IMR-90 (cell line): ENCODE measurements at places on chromosomes 7 and 10.

DNA sequence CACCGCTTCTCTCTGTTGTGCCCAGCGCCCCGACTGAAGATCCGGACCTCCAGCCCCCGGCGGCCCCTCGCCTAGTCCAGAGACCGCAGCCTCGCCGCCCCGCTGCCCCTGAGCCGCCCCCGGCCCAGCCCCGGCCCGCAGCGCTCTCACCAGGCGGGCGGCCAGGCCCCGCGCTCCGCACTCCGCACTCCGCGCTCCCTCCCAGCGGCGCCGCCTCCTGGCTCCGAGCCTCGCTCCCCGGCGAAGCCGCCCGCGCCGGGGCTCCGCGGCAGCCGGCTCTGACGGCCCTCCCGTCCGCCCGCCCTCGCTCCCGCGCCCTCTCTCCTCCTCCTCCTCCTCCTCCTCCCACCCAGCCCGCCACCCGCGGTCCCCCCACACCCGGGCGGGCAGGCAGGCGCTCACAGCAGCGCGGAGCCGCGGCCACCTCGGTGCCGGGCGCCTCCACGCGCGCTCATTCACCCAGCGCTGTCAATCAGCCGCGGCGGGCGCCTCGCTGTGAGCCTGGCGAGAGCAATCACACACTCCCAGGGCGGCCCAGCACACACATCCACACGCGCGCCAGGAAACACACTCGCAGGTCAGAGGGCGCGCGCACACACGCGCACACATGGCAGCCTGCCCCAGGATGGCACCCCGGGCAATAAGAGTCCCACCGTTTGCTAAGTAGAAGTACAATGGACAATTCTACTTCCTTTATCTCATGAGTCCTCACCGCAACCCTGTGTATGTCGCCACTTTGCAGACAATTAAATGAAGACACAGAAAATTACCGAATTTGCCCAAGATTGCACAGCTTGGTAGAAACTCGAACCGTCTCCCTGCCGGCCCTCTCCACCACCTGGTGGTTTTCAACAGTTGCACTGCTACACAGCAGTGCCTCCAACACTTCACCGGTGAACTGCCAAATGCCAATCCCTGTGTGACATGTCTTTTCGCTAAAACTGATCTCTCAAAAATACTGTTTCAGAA is at the start of gene PRRT4:
Gene PRRT4 (minus strand): TSS at position 280 of the 969 bp plus-strand sequence.
- no peak for DNase-seq

DNA sequence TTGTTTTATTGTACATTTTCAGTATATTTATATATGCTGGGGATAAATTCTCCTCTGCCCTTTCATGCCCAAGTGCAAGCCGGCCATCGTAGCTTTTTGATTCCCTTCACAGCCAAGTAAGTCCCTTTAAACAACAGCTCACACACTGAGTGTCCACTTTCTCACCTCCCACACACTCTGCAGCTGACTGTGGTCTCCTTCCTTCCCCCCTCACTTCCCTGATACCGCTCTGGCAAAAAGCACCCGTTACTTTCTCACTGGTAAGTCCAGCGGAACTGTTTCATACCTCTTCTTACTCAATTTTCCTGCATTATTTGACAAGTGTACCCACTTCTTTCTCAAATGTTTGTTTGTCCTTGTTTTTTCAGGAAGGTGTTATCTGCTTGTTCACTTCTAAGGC is 35.2 kb downstream of the MGAM start:
- no peak for DNase-seq

GRCh38 chr7:99028261-99028973 is 115.5 kb downstream of the SMURF1 start:
- DNase-seq, result no peak

DNA sequence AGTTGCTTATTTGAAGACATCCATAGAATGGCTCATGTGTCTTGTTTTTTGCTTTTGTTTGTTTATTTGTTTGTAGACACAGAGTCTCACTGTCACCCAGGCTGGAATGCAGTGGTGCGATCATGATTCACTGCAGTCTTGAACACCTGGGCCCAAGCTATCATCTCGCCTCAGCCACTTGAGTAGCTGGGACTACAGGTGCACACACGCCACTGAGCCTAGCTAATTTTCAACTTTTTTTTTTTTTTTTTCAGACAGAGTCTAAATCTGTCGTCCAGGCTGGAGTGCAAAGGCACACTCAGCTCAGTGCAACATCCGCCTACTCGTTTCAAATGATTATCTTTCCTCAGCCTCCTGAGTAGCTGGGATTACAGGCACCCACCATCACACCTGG is 83.3 kb upstream of the KLF6 start:
- no peak for DNase-seq

GRCh38 chr10:123970207-123970926 is 78.8 kb upstream of the CPXM2 start:
- no peak for DNase-seq

- no peak for DNase-seq
These were observed 118.3 kb downstream of the ARID5B start for GRCh38 chr10:62019685-62020359.

GRCh38 chr7:47254081-47254977 is 327.6 kb downstream of the TNS3 start:
- peak; percentile 35 for DNase-seq

DNA sequence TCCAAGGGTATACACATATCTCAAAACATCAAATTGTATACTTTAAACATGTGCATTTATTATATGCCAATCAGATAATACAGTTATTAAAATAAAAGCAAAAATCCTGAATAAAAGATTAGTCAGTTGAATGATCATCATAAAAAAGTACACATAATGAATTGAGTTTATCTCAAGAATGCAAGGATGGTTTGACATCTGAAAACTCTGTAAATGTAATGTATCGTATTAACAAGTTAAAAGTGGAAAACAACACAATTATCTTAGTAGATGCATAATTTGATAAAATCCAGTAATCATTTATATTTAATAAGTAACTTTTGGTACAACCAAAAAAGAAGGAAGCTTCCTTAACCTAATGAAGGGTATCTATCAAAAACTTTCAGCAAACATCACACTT is 86.6 kb downstream of the COL28A1 start:
- no peak for DNase-seq

GRCh38 chr10:33047655-33048054 is 89.6 kb upstream of the ITGB1 start:
- peak; percentile 28 for DNase-seq

GRCh38 chr10:112367516-112367915 is 6.4 kb upstream of the ACSL5 start:
- DNase-seq, result no peak

DNA sequence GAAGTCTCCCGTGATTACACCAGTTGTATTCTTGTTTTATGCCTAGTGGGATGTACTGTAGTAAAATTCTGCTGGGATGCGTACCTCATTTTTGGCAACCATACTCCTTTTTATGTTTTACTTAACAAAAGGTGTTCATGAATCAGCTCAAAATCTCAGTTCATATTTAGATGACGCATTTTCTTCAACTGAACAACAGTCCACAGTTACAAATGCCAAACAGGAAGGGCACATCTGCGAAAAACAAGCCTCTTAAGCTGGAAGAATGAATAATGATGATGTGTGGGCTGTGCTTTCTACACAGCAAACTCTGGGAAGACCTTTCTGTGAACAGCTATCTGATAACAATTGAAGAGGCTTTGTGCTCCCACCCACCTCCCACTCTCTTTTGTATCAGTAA is 68.4 kb upstream of the NRBF2 start:
- no peak for DNase-seq

GRCh38 chr10:122854648-122855047 is 9.0 kb upstream of the CUZD1 start:
- DNase-seq, result peak; percentile 92

DNA sequence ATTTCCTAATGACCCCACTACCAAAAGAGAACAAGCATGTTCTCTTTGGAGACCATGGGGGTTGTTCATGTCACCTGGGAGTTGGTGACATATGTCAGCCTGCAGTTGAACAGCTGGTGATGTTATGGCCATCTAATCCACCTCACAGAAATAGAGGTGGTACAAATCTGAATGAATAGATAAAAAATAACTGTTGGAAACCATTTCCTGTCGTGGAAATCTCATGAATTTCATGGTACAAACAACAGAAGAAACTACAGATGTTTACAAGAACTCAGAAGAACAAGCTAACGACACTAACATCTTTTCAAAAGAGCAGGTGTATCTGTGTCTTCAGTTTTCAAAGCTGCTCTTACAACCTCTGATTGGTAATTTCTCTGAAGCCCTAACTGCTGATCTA is 81.3 kb downstream of the RAPGEF5 start:
- DNase-seq, result no peak

- no peak for DNase-seq
These were observed 60.8 kb upstream of the SMNDC1 start for GRCh38 chr10:110365356-110366143.

DNA sequence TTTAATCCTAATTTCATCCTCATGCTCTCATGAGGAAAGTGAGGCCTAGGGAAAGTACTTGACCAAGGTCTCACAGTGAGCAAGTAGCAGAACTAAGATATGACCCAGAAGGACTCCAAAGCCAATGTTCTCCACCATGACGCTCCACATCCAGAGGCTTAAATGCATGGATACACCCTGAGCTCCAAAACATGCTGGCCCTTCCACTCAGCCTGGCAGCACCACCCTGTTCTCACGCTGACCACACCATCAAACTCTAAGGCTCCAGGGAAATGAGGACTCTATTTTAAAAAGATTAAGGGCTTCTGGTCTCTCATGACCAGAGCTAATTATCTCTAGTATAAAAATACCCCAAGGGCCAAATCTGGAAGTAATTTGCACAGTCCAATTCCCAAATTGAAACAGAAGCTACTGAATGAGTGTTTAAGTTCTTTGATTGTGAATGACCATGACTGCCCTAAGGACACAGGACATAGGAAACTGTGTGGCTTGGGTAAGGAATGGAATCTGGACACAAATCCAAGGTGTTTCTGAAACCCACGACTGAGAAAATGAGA is 71.1 kb upstream of the ABLIM1 start:
- no peak for DNase-seq

DNA sequence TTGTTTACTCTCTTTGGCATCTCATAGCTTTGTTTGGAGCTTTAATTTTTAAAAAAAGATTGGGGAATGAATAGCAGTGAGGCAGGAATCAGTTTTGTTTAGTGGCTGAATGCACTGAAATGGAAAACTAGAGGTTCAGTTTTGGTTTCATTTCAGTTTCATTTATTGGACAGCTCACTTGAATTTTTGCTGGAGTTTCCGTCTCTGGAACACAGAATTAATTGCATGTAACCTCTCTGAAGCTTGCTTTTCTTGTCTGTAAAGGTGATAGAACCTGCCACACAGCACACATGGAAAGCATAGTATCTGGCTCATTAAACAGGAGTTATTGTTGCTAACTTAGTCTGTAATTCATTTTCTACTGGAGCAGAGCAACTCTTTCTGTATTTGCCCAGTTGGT is 7.1 kb downstream of the GRM8 start:
- DNase-seq, result no peak

GRCh38 chr7:43727494-43727893 is 1.8 kb downstream of the COA1 start:
- DNase-seq, result no peak

DNA sequence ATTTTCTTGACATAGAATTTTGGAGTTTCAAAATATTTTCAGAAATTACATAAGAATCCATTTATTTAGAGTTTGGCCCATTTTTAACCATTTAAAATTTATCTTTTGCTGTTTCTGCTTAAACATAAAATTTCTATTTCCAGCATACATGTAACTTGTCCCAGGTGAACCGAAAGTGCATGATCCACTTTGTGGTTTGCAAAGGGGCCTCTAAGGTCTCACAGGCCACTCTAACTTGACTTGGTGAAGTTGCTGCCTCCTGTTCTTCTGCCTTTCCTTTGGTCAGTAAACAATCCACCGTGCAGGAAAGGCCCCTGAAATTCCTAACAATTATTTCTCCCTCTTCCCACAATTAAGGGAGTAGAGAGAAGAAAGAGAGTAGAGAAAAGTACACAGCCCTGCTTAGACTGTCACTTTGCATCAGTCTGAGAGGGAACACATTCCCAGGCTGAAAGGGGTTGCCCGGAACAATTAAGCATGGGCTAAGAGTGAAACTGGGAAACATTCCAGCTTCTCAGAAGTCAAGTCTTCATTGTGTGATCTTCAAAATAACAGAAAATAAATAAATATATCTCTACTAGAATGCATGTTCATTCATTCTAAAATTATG is 79.5 kb upstream of the SEMA3A start:
- peak; percentile 10 for DNase-seq

DNA sequence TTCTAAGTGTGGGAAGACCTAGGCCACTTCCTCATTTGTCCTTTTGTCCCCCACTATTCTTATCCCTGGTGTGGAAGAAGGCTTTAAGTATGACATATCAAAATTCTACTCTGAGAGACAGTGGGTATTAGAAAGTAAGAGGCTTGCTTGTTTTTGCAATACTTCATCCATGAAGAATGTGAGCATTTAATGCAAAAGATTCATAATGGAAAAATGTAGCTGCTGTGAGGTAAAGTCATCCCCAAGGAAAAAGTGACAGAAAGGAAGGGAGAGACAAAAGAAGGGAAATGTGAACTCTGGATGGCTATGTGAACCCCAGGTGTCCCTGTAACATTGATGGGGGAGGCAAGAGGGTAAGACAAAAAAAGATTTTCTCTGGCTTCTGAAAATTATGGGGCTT is 607.5 kb downstream of the SORCS1 start:
- DNase-seq, result peak; percentile 64

DNA sequence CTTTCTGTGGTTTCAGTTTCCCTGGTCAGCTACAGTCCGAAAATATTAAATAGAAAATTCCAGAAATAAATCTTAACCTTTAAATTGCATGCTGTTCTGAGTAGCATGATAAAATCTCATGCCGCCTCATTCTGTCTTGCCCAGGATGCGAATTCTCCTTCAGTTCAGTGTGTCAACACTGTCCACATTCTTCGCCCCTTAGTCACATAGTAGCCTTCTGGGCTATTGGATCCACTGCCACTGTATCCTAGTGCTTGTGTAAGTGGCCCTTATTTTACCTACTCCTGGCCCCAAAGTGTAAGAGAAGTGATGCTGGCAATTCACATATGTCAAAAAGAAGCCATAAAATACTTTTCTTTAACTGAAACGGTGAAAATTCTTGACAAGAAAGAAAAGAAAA is 129.6 kb downstream of the ZWINT start:
- DNase-seq, result no peak

DNA sequence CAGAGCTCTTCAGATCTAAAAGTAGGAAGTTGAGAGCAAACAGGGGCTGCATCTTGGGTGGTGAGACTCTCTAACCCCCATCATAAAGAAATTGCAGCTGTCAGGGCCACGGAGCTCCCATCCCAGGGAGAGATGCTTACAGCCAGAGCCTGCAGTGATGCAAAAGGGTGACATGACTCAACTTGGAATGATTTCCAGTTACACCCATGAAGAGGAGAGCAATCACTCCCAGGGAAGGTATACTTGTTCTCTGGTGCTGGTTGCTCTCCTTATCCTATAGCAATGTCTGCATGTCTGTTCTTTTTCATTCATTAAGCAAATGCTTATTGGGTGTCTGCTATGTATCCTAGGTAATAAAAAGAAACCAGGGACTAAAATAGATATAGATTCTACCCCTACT is 228.0 kb downstream of the RAB11FIP2 start:
- DNase-seq, result no peak

DNA sequence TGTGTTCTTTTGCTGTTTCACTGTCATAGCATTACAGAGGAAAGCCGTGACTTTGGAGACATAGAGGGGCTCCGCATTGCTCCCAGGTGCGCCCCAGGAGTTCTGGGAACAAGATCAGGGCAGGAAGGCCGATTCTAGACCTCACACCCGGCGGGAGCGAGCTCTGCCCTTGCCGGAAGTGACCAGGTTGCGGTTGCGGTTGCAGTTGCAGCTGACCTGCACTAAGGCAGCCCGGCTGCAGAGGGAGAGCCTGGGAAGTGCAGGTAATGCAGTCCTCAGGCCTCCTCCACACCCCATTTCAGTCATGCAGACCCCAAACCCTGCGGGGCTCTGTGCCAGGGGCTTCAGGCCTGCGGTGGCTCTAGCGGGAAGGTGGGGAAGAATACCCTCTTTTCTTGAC is 130.0 kb upstream of the LANCL2 start:
- no peak for DNase-seq

GRCh38 chr10:3512263-3512662 is 272.7 kb downstream of the KLF6 start:
- DNase-seq, result no peak
